ENCODE measurements at places on chromosomes 12 and 14. TPM values are rescaled to one million over a fixed set of nuclear protein-coding genes. Genes with fewer than 3 reads are reported as not detected.

DNA sequence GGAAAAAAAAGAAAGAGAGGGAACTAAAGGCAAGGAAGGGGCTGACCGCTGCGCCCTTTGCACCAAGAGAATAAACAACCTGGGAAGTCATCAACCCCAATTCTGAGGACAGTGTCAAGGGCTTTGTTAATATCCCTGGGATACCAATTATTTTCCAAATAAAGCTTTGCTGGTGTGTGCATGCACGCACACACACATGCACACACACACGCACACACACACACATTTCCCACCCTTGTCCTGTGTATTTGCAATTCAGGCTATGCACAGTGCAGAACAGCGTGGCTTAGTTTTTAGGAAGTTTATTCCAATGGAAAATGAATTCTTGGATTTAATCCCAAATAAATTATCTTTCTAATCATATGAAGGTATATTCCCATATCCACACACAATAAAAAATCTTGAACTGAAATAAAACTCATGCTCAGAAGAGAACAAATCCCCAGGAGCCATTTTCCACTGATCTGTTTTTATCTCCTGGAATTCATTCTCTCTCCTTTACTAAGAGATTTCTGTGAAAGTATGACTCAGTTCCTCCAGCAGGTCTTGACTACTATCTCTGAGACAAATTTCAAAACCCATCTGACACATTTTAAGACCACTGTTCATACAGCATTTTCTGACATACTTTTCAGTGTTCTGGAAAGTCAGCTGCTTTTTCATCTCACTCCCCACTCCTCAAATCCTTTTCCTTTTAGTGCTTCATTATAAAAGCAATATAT lies 334.4 kb upstream of the ATP2B1 start:
- DNase-seq, result peak; percentile 72

GRCh38 chr12:67826946-67827720 lies 162.1 kb upstream of the IFNG-AS1 start:
- DNase-seq, result peak; percentile 66

DNA sequence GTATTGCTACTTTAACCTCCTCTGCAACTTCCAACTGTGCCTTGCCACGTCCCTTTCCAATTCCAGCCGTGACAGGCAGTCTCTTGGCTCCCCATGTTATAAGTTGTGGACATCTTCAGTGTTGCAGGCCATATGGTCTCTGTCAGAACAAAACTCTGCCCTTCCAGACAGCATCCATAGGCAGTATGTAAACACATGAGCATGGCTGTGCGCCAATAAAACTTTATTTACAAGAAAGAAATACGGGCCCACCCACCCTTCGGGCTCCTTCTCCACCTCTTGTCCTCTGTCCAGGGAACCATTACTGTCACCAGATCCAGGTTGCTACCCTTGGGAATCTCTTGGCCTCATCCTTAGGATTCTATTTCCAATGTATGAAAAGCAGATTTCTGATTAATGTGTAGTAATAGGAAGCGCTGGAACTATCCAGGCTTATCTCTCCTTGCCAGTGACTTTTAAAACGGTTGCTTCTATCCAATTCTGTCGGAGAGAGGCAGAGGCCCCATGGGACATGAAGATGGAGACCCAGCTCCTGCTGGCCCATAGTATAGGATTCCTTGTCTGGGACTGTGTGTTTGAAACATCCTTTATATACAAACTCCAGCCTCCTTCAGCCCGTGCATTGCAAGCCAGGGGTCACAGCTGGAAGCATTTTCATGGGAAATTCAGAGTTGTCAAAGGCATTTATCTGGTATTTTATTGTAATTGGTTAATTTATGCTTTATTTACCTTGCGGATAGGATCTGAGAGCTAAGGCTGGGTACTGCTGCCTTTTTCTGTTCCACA lies 114.4 kb downstream of the ZNF664 start:
- DNase-seq, result no peak

DNA sequence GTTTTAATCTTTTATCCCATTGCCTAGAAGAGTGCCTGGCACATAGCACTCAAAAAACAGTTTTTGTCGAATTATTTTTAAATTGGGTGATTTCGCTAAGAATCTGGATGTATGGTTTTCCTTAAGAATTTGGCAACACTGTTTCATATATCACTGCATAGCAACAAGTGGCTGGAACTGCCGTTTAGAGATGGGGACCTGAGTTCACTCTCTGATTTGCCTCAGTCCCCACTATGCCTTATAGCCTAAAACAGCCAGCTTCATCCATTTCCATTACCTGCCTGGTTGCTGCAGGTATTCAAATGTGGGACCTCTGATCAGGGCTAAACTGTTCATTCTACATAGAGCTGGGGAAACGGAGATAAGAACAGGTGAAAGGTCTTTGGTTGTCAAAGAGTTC lies 1.8 kb downstream of the HEBP1 start:
- DNase-seq, result no peak

- DNase-seq, result peak; percentile 85
These were observed 418 bp upstream of the MYG1 start for GRCh38 chr12:53299101-53299453.

Gene HSPB8
- total RNA-seq, result 12.9 TPM

DNA sequence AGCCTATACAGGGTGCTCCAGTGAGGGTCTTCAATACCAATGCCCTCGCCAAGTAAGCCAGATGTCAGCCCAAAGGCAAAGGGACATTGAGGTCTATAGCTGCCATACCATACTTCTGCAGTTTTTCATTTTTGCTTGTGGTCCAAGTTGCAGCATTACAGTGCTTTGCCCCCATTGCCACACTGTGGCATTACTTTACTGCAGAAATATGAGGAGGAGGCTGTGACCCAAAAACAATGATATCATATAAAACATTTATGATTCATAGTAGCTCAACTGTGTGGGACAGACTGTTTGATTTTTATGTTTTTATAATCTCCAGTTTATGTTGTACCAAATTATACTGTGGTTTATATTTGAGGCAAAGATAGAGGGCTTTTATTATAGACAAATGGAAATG lies 64.1 kb downstream of the KIAA0586 start:
- DNase-seq, result peak; percentile 45

Gene PELI2
- total RNA-seq, result 31.7 TPM

Gene ABHD12B
- 0.18 TPM for total RNA-seq

Gene PRPH
- not detected for total RNA-seq

DNA sequence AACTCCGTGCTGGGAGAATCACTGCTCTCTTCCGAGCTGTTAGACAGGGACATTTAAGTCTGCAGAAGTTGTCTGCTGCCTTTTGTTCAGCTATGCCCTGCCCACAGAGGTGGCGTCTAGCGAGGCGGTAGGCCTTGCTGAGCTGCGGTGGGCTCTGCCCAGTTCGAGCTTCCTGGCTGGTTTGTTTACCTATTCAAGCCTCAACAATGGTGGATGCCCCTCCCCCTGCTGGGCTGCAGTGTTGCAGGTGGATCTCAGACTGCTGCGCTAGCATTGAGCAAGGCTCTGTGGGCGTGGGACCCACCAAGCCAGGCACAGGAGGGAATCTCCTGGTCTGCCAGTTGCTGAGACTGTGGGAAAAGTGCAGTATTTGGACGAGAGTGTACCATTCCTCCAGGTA lies 43.7 kb downstream of the GPR137C start:
- DNase-seq, result no peak

DNA sequence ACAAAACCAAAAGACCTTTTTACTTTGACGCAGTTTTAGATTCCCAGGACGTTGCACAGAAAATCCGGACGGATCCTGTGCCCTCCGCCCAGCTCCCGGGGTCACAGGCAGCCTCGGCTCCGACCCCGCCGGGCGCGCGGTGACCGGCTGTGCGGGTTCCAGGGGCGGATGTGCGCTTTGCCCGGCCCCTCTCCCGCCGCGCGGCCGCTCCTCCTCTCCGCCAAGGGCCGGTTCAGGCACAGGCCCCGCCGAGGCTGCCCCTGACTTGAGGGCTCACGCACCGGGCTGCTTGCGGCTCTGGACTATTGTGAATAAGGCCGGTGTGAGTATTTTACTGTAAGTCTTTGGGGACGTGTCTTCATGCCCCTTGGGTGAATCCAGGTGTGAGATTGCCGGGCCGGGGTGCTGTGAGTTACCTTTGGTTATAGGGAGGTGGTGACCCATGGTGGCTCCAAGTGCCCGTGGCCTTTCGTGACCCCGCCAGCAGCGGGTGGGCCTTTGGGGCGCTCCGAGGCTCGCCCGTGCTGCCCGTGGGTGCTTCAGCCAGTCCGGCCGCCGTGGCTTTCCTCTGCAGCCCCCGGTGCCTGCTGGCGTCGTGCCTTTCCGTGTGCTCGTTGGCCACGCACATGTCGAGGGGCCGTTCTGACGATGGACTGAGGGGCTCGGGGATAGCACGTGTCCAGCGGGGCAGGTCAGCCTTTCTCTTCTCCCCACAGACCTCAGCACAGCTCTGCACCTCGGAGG lies 45.9 kb downstream of the NOC4L start:
- no peak for DNase-seq

DNA sequence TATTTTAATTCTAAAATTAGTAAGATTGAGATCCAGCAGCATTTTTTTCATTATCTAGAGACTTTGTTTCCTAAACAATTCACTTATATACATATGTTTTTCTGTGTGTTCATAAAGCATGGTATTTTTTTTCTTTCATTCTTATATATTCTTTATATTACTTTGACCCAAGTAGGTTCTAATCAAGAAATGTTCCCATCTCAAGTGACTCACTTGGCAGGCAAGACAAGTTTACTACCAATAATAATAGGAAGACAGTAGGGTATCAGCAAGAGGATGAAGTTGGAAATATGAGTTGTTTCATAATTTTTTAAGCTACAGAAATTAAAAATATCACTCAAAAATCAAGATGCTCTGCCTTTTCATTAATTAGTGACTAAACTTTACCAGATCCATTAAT lies 613.4 kb upstream of the ATP2B1 start:
- no peak for DNase-seq

Gene CNTN1
- 0.18 TPM for total RNA-seq

GRCh38 chr12:108832730-108833354 lies 24.5 kb downstream of the SSH1 start:
- DNase-seq, result peak; percentile 91

- DNase-seq, result no peak
These were observed 502.1 kb upstream of the FLRT2 start for GRCh38 chr14:85027681-85028370.

GRCh38 chr14:71448431-71449315 lies 483.6 kb upstream of the RGS6 start:
- no peak for DNase-seq

DNA sequence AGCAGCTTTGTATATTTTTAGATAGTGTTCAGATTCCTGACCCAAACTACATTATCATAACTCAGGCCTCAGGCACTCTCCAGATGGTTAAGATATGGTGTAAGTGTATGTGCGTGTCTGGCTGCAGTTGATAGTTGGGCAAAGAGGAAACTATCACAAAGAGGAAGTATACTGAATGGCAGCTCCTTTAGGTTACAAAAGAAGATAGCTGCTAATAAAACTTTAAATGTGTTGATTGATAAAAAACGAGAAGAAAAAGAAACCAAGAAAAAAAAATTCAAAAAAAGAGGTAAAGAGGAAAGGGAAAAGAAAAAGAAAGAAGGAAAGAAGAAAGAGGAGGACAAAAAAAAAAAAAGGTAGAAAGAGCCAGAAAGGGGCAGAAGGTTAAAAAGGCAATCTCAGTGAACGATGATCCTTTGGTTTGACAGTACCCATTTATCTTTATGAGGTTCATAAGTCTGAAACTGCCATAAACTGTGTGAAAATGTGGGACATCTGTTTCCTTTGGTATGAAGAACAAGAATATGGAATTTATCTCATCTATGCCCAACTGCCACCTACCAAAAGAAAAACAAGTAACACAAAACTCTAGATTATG lies 42.2 kb downstream of the TAOK3 start:
- DNase-seq, result peak; percentile 89

Gene ACOT6
- not detected for total RNA-seq

DNA sequence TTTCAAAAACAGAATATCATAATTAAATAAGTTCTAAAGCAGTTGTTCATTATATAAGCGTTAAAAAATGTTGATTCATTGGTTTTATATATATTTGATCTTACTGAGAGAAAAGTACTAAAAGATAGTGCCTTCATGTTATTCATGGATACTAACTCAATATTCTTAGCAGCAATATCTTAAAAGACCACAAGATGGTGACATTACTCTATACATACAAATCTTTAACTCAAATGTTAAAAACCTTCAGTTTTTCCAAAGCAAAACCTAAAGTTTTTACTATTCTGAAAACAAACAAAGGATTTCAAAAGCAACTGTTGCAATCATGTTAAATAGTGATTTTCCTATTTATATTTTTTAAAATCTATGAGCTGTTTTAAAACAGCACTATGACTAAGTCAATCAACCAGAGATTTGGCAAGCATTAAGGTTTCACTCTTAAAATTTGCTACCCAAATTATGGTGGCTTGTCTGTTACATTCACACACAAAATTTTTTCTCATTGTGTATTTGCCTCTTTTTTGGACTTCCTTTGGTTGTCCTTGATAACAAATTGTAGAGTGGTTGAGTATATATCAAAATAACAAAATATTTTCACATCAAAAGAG lies 50.1 kb upstream of the RERGL start:
- DNase-seq, result peak; percentile 27

DNA sequence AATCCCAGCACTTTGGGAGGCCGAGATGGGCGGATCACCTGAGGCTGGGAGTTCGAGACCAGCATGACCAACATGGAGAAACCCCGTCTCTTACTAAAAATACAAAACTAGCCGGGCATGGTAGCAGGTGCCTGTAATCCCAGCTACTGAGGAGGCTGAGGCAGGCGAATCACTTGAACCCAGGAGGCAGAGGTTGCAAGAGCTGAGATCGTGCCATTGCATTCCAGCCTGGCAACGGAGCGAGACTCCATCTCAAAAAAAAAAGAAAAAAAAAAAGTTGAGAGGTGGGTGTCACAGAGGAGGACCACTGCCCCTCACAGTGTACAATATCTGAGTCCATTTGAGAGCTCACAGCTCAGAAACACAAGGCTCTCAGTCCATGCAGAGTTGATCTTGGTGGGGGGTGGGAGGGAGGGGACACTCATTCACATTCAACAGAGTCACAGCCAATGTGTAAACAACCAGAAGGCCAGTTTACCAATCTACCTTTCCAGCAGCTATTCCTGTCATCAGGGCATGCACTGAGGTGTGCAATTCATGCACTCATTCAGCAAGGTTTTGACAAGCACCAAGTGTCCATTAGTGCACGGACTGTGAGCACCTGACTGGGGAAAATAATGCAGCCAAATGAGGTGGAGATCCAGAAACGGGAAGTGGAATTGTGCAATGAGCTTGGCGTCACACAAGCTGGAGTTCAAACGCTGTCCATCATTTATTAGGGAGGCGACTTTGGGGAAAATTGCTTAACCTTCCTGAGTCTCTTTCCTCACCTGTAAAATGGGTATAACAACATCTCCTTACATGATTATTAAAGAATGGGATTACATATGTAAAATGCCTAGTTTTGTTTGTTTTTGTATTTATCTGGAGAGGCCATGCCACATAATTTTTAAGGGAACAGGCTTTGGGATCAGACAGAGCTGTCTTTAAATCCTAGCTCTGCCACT lies 4.4 kb upstream of the EIF5 start:
- DNase-seq, result peak; percentile 40

Gene LPCAT3
- total RNA-seq, result 6.4 TPM

- DNase-seq, result peak; percentile 23
These were observed 802 bp downstream of the SUSD6 start for GRCh38 chr14:69612014-69612782.

Gene FAM90A1
- not detected for total RNA-seq

GRCh38 chr12:30753751-30754382 lies 884 bp downstream of the CAPRIN2 start:
- peak; percentile 32 for DNase-seq

Data from IMR-90 (cell line).